ENCODE measurements at places on chromosomes 3 and 15.

DNA sequence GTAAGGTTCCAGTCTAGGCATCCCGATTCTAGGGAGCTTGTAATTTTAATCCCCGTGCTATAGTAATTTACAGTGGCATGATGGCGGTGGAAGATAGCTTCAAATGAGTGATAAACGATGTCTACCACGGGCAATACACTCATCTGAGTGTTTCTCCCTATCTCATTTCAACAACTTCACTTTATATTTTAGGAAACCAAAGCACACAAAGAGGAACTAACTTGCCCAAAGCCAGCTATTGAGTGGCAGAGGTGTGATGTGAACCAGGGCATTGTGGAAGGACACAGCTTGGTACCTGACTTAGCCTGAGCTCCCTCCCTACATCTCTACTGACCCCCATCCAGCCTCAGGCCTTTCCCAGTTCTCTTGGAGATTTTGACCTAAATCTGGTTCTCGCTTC, 16.9 kb upstream of the FILIP1L start:
- DNase-seq, result no peak

GRCh38 chr3:49434731-49435130, 5.6 kb upstream of the NICN1 start:
- no peak for DNase-seq

DNA sequence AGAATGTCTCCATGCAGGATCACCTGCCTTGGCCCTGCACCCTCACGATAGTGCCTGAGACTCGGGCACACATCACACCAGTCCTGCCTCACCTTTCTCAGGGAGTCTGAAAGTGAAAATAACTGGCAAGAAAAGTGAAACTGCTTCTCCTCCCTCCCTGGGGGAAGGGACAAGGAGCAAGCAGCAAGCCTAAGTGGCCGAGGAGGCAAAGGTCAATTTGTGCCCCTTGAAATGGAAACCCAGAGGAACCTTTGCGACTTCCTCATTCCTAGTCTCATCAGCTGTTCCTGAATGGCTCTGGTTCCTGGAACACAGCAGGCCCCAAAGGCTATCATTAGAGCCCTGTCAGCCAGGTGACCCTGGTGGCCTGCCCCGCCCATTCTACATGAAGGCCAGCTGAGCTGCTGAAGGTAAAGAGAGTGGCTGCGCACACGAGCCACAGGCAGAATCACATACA, 28.0 kb upstream of the SLCO2A1 start:
- DNase-seq, result no peak

DNA sequence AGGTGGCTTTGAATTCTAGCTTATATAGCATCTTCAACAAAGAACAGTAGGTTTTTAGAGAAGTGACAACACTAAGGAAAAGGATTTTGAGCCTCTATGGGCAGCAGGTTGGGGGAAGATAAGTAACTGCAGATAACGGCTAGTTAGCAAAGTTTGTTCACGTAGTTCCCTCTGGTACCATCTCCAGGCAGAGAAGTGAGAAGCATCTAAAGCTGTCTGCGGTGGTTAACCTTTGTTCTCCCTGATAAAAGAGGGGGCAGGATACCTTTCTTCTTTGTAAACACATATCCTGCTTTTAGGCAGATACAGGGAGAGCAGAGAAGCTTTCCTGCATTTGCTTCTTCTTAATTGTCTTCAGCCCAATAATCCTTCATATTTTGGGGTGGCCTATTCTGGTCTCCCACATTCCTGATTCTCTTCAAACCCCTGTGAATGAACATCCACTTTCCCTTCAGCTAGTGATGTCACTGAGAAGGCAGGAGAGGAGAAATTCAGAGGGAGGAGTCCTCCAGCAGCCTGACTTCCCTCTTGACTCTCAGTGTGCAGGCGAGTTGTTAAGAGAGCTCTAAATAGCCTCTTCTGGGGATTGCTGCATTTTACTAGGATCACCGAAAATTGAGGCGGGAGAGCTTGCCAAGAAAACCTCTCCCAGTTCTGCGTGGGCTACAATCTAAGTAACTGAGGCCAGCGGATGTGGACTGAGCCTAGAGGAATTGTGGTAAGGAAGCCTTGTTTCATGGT, 393.7 kb upstream of the C2CD4B start:
- DNase-seq, result peak; percentile 69

GRCh38 chr3:182979674-182980191, 605 bp downstream of the DCUN1D1 start:
- DNase-seq, result no peak

- DNase-seq, result no peak
Observed at GRCh38 chr3:128413003-128413370, 53.7 kb downstream of the DNAJB8 start.

GRCh38 chr3:58659051-58659675, 7.4 kb downstream of the FAM3D start:
- no peak for DNase-seq

- DNase-seq, result no peak
Observed at GRCh38 chr3:124097362-124098131, 105.6 kb upstream of the ROPN1 start.

GRCh38 chr3:46860017-46860809, 3.0 kb downstream of the MYL3 start:
- DNase-seq, result no peak

DNA sequence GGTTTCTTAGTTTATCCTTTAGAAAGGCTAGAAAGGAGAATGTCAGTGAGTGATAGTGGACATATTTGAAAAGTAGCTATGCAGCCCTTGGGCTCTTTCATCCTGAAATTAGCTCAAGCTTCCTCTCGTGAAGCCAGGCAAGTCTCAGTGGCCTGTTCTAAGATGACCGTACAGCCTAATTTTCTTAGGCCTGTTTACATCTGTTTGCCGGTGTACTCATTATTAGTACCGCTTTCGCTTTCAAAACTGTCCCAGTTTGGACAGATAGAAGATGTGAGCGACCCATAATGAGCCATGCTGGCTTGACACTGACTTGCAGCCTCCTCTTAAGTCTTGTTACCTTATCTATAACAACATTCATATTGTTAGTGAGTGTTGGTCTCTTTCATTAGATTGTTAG, 5.7 kb upstream of the ARL14 start:
- DNase-seq, result no peak

DNA sequence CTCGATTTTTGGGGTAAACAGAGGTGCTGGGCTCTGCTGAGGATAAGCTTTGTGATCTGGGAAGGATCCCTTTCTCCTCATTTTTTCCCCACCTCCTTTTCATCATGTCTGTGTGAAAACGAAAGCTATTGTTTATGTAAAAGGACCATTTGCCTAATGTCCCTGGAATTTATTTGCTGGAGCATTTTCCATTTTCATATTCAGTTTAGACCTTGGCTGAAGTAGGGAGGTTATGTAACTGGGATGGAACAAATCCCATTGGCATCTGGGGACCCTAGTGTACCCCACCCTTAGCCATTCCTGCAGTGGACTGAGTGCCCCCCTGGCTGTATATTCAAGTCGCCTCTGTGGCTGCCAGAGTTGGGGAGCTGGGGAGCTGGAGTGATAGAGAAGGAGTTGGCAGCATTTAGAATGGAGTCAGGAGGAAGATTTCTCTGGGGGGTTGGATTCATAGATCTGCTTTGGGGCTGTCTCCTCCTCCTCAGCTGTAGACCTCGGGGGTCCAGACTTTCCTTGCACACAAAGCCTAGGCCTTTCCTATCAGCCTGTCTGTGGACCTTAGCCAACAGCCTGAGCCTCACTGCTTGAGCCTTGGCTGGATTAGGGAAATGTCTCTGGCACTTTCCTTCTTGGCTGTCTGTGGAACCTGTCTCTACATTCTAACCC, 270.4 kb upstream of the CTDSPL start:
- DNase-seq, result no peak

DNA sequence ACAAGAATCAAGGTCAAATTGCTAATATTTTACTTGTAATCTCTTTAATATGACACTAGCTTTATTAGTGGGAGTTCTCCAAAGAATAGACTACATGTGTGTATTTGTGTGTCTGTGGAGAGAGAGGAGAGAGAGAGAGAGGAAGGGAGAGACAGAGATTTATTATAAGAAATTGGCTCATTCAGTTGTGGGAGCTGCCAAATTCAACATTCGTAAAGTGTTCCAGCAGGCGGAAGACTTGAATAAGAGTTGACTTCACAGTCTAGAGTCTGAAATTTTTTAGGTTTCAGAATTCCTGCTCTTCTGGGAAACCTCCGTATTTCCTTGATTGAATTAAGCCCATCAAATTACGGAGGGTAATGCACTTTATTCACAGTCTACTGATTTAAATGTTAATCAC, 4.7 kb upstream of the CLDN1 start:
- DNase-seq, result no peak

DNA sequence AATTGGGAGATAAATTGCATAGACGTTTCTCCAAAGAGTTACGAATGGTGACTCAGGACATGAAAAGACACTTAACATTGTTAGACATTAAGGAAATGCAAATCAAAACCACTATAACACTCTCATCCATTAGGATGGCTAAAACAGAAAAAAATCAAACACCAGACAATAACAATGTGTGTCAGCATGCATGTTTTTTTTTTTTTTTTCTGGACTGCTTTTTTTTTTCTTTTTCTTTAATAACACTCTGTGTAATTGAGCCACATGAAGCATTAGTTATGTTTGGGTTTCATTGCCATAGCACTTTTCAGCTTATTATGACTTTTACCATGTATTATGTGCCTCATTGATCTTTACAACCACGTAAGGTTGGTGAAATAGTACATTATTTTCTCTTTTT, 95.0 kb downstream of the NFKBIZ start:
- no peak for DNase-seq

DNA sequence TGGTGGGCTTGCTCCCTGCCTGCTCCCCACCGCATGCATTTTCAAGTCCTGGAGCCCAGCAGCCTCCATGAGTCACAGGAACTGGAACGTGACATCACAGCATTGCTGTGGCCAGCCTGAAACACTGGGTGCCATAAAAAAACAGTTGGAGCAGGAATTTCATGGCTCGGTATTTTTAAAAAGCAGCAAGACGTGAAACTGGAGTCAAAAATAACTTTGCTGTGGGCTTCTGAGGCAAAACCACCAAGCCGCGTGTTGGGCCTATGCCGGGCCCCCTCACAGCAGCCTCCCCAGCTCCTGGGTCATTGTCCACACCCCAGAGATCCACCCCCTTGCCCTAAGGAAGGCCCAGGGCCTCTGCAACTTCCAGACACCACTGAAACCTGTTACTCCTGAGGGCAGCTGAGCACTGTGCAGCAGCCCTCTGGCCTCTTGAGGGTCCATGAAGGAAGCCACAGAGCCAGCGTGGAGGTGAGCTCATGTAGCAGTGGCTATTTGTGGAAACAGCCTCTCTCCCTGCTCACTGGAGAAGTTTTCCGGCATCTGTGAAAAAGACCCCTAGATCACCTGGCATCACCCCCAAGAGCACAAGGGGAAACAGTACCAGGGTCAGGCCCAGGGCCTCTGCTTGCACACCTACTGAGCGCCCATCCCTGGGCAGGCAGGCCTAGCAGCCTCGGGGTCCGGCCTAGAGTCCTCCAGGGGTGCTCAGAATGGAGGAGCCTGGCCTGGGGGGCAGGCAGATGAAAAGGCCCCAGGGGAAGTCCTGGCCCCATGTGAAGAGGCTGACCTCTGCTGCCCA, 34.0 kb upstream of the DUSP7 start:
- peak; percentile 79 for DNase-seq

GRCh38 chr3:21117370-21117769, 633.6 kb downstream of the ZNF385D start:
- DNase-seq, result no peak

- DNase-seq, result no peak
Observed at GRCh38 chr15:98505611-98506031, 142.7 kb upstream of the IGF1R start.

Measured in skeletal muscle cell (primary cell).